ENCODE measurements at places on chromosomes 3 and 15.

DNA sequence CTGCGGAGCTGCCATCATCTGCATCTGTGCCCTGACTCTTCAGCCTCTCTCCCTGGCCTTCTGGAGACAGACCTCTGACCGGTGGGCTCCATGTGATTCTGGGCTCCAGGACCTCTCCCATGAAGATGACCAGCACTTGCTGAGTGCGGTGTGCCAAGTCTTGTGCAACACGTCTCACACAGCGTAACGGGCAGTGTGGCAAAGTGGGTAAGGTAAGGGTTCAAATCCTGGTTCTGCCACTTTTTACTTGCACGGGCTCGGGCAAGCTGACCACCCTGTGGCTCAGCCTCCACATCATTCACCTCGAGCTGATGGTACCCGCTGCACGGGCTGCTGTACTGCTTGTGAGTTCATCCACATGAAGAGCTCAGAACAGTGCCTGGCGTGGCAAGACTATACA, 6.5 kb upstream of the SYNM start:
- peak; percentile 8 for DNase-seq

GRCh38 chr3:70557976-70558375, 245.5 kb upstream of the MDFIC2 start:
- DNase-seq: no peak

GRCh38 chr15:79032656-79033055, 57.9 kb downstream of the RASGRF1 start:
- no peak for DNase-seq

DNA sequence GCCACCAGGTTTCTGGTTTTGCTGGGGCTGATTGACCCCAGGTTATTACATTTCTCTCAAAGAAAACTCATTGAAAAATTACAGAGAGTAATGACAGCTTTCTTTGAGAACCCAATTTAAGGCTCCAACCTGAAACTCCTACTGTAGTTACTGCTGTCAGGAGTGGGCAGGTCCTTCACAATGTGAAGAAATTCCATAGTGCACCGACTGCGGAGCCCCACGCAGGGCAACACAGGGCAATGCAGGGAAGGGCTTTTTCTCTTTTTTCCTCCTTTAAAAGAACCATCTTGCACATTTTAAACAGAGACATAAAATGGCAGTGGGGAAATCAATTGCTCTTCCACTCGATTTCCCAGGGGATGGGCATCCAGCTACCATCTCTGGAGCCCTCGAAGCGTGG, 74.3 kb downstream of the NUP210 start:
- no peak for DNase-seq

DNA sequence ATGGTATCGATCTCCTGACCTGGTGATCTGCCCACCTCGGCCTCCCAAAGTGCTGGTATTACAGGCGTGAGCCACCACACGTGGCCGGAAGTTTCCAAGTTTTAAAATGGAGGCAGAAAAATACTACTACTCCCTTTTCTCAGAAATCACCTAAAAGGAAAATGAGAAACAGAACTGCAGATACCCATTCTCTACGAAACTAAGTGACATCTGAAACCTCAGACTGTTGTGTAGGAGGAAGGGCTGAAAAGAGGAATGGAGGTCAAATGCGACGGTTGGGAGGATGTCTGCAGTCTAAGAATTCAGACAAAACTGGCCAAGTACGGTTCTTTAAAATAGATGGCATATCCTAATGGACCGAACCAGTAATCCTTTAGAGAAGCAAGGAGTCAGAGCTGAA, 24.1 kb downstream of the WDR48 start:
- no peak for DNase-seq

All from activated CD4-positive, CD25-positive, alpha-beta regulatory T cell treated with anti-CD3 and anti-CD28 coated beads, Interleukin-2, amount 50 U/mL, for 72 hours (primary cell).